Subcutaneous preadipocyte (primary cell): ENCODE measurements at places on chromosomes 16 and 17. TPM values are rescaled to one million over a fixed set of nuclear protein-coding genes. Genes with fewer than 3 reads are reported as not detected.

The PYCARD gene
- total RNA-seq, result 49.1 and 77.5 TPM in 2 replicates

The HOXB9 gene
- total RNA-seq, result 0.37 TPM in 1 of 2 replicates, not detected in the other

The ZFPM1 gene
- 1.5 and 2.2 TPM in 2 replicates for total RNA-seq

The CRYBA1 gene
- not detected in 2 replicates for total RNA-seq

The PLLP gene
- total RNA-seq, result under 0.01 TPM in 1 of 2 replicates, not detected in the other

The GPR142 gene
- total RNA-seq, result not detected in 2 replicates

The GDPD1 gene
- total RNA-seq, result 0.37 and 0.59 TPM in 2 replicates

The PRM3 gene
- total RNA-seq, result not detected in 2 replicates

The PIGL gene
- total RNA-seq, result 22.3 and 22.4 TPM in 2 replicates

The HAPSTR1 gene
- total RNA-seq, result 47.8 and 59.6 TPM in 2 replicates

The ATP2A3 gene
- 0.37 and 0.78 TPM in 2 replicates for total RNA-seq

The PDILT gene
- not detected in 2 replicates for total RNA-seq

The HOXB5 gene
- 0.39 and 0.73 TPM in 2 replicates for total RNA-seq

The SLC38A8 gene
- total RNA-seq, result not detected in 2 replicates

The LGALS3BP gene
- 211 and 369 TPM in 2 replicates for total RNA-seq

The IGFALS gene
- under 0.01 TPM in 1 of 2 replicates, not detected in the other for total RNA-seq

The CRAMP1 gene
- total RNA-seq, result 9.6 and 13.5 TPM in 2 replicates

The CIAPIN1 gene
- total RNA-seq, result 41.5 and 47.5 TPM in 2 replicates

The ACSM2B gene
- total RNA-seq, result not detected in 2 replicates

The WFIKKN1 gene
- 0.20 and 0.37 TPM in 2 replicates for total RNA-seq

The QPRT gene
- total RNA-seq, result 18.7 and 23.7 TPM in 2 replicates

The COQ7 gene
- 11.0 and 12.3 TPM in 2 replicates for total RNA-seq

The EXOSC6 gene
- total RNA-seq, result 20.2 and 31.7 TPM in 2 replicates

The KRTAP3-1 gene
- not detected in 2 replicates for total RNA-seq

The BCL6B gene
- under 0.01 TPM in 2 replicates for total RNA-seq

The TBL3 gene
- total RNA-seq, result 49.2 and 51.6 TPM in 2 replicates

The CD300LB gene
- total RNA-seq, result not detected in 2 replicates

The CALB2 gene
- not detected in 2 replicates for total RNA-seq

The MPP2 gene
- 0.78 and 1.1 TPM in 2 replicates for total RNA-seq

The THOC6 gene
- total RNA-seq, result 25.0 and 34.0 TPM in 2 replicates

The GGT6 gene
- not detected in 2 replicates for total RNA-seq

The MT1H gene
- not detected in 2 replicates for total RNA-seq

The ITGAL gene
- under 0.01 TPM in 1 of 2 replicates, not detected in the other for total RNA-seq

The TNK1 gene
- 0.20 TPM in 1 of 2 replicates, not detected in the other for total RNA-seq

The RGS9 gene
- 1.6 and 2.2 TPM in 2 replicates for total RNA-seq

The ITGAD gene
- under 0.01 TPM in 1 of 2 replicates, not detected in the other for total RNA-seq

The MAF gene
- total RNA-seq, result 1.2 and 18.7 TPM in 2 replicates

The CD300A gene
- total RNA-seq, result not detected in 2 replicates

The DNAJA3 gene
- 39.3 and 63.3 TPM in 2 replicates for total RNA-seq

The CES5A gene
- total RNA-seq, result not detected in 2 replicates

The RIPOR1 gene
- total RNA-seq, result 29.4 and 29.5 TPM in 2 replicates

The TRAF7 gene
- 61.0 and 70.0 TPM in 2 replicates for total RNA-seq
